ENCODE measurements at places on chromosomes 3 and 15. TPM values are rescaled to one million over a fixed set of nuclear protein-coding genes. Genes with fewer than 3 reads are reported as not detected.

Gene PARP15
- not detected for total RNA-seq

Gene CHRNA3
- 0.45 TPM for total RNA-seq

Gene MYZAP
- total RNA-seq: 1.3 TPM

Gene TRANK1
- total RNA-seq: 2.1 TPM

Gene KBTBD13
- not detected for total RNA-seq

Gene WDR93
- total RNA-seq: 0.26 TPM

Gene SNX22
- 1.3 TPM for total RNA-seq

Gene NOX5
- 0.18 TPM for total RNA-seq

Gene PLD1
- total RNA-seq: 8.1 TPM

Gene IL5RA
- total RNA-seq: not detected

Gene OIP5
- total RNA-seq: 11.8 TPM

Gene UROC1
- total RNA-seq: not detected

Gene DUOXA2
- total RNA-seq: not detected

Gene ZPLD1
- total RNA-seq: not detected

Gene TM4SF18
- 38.2 TPM for total RNA-seq

Gene SNURF
- total RNA-seq: 4.2 TPM

Gene CHP1
- total RNA-seq: 99.0 TPM

Gene NKIRAS1
- 13.7 TPM for total RNA-seq
